ENCODE measurements at places on chromosomes 7 and 10.

DNA sequence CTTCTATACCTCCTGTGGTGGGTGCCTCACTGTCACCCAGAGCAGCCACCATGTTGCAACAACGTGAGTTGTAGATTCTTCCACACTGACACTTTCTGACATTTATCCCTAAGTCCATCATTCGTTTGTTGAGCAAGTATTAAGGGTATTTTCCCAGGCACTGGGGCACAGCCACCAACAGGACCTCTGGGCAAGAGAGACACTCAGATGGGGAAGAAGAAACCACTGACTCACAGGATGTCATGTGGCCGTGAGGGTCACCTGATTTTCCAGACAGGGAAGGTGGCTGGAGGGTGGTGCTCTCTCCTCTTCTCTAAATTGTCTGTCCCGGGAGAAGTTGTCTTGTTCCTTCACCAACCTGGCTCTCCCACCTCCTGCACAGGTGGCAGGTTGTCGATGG, 51.7 kb upstream of the PPIF start:
- no peak for DNase-seq

DNA sequence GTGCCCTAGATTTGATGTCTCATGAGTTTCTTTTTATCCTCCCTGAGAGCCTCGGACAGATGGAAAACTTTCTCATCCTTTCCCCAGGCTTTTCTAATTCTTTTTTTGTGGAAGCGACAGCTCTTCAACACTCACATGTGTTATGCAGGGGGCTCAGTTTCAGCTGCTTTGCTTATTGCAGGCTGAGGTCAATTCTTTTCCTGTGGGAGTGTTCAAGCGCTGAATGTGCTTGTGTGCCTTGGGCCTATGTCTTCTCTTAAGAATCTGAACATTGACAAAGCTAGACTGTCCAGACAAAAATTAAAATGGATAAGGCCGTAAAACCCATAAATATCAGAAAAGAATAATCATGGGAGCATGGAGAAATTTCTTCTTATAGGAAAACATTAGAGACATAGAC, 125.2 kb upstream of the STEAP4 start:
- no peak for DNase-seq

DNA sequence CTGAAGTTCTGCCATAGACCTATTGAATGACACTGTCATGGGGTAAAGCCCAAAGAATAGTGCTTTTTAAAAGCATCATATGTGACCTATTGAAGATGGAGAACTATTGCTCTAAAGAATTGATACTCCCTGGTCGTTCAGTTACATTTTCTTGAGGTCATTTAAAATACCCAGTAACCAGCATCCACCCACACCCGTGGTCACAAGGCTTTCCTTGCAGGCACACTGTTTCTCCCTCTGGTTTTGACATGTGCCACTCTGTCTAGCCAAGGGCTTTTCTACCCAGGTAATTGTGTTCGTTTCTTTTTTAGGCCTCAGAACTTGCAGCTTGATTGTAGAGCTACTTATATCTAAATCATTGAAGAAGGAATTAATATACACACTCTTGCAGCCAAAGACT, 68.3 kb upstream of the LYZL2 start:
- DNase-seq = no peak

GRCh38 chr7:35736725-35737124, 41.8 kb upstream of the HERPUD2 start:
- DNase-seq = no peak

DNA sequence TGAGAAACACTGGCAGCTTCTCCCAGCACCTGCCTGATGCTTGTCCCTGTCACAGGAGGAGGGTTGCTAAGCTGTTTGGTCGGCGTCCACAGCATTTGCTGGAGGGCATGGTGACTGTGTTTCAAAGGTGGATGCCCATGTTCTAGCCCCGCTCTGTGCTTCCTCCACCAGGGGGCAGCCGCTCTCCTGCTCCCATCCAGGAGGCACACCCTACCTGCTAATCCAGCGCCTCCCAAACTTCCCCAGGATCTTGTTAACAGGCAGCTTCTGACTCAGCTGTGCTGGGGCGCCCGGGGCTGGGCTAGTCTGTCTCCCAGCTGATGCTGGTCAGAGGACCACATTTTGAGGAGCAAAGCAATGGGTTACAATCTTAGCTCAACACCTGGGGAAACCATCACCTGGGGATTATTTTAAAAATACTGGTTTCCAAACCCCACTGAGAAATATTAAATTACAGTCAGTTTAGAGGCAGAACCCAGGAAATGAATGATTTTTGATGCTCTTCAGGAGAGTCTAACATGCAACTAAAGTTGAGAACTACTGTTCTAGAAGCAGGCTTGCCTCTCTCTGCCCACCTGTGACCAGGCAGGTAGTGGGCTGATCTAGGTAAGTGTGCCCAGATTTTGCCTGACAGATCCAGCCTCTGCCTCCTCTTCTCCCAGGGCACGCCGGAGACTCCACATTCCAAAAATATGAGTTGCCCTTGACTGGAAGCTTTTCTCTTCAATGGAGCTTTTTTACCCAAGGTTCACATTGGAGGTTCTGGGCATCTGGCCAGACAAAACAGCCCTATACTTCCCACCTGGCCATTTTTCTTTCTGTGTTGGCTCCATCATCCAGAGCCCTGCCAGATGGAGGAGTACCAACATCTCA, 92.7 kb upstream of the GPR26 start:
- peak; percentile 13 for DNase-seq

DNA sequence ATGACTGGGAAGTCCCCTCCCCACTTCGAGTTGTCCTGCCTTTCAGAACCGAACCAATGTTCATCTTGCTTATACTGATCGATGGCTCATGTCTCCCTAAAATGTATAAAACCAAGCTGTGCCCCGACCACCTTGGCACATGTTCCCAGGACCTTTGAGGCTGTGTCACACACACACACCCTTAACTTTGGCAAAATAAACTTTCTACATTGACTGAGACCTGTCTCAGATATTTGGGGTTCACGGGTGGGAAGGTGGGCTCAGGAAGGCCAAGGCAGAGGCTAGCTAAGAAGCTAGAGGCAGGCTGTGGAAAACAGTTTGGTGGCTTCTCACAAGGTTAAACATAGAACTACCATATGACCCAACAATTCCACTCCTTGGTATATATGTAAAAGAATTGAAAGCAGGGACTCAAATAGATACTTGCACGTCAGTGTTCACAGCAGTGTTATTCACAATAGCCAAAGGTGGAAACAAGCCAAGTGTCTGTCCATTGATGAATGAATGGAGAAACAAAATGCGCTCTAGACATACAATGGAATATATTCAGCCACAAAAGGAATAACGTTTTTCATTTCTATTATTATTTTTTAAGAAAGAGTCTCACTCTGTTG, 15.4 kb downstream of the PRF1 start:
- no peak for DNase-seq

- no peak for DNase-seq
These were observed 35.3 kb downstream of the CAPZA2 start for GRCh38 chr7:116897661-116898060.

DNA sequence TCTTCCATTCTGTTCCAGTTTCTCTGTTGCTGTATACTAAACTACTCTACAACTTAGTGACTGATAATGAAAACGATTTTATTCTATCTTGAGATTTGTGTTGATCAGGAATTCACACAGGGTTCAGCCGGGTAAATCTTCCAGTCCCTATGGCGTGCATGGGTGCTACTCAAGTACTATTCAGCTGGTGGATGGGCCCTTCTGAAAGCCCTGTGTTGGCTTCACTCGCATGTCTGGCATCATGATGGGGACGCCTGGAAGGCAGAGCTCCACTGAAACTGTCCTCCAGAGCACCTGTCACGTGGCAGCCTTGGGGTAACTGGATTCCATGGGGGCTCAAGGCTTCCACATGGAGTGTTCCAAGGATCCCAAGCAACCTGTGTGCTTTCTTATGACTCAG, 86.0 kb upstream of the ZMIZ1 start:
- DNase-seq = no peak

DNA sequence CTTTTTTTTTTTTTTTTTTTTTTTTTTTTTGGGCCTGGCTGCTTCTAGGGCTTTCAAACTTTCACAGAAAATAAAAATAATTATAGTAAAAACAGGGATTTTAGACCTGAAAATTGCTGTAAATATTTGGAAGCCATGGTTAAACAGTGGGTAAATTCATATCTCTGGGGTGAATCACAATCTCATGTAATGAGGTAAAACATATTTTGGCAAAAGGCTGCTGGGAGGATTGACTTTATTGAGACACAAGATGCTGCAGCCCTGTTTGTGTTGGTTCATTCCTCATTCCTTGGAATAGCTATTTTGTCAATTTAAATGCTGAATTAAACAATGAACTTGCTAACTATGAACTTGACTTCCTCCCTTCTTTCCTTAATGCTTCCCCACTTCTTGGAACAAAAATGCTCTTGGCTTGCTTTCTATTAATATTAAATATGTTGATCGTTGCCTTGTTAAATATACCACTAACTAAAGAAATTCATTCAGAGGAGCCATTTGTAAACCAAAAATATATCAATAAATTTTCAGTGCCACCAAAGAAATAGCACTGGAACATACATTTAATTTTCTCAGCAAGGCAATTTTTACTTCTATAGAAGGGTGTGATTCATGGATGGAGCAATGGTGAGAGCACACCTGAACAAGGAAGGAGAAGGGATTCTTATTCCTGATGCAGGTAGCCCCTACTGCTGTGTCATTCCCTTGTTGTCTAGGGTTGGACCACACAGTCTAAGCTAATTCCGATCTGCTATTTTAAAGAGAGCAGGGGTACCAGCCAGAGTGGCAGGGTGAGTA, 24.6 kb downstream of the AGK start:
- DNase-seq = peak; percentile 8

DNA sequence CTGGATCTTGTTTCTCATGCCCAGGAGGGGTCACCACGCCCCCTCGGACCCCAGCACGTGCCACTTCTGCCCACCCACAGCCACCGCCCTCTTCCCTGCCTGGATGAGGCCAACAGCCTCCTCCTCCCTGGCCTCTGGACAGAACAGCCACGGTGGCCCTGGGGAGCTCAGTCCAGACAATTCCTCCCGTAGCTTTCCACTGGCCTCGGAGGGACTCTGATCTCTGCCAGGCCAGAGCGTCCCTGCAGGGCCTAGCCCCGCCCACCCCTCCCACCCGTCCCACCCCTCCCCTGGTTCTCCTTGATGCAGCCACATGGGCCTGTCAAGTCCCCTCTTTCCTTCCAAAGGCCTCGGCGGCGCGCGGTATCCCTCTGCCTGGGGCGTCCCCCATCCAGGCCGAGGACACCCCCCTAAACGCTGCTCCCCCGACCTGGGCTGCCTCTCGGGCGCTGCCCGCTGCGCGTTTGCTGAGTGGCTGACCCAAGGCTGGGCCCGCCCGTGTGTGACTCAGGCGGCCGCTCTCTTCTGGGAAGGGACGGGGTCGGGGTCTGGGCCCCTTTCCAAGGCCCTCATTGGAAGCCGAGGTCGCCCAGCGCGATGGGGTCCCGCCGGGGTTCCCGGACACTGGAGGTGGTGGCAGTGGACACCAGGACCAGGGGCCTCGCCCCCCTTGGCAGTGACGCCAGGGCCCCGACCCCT, 557 bp downstream of the TMEM120A start:
- peak; percentile 28 for DNase-seq

- no peak for DNase-seq
These were observed 70.4 kb downstream of the INPP5A start for GRCh38 chr10:132607961-132608495.

- no peak for DNase-seq
These were observed 2.3 kb downstream of the DNTT start for GRCh38 chr10:96306516-96306915.

- DNase-seq = peak; percentile 13
These were observed 603.2 kb downstream of the LRMDA start for GRCh38 chr10:76034353-76035205.

GRCh38 chr10:123295644-123296043, 141.4 kb downstream of the BUB3 start:
- no peak for DNase-seq

GRCh38 chr10:77201135-77202106, 436.2 kb downstream of the KCNMA1 start:
- peak; percentile 65 for DNase-seq

- no peak for DNase-seq
These were observed 43.3 kb upstream of the ITGA8 start for GRCh38 chr10:15763006-15763405.

- peak; percentile 11 for DNase-seq
These were observed 255.6 kb downstream of the OTUD1 start for GRCh38 chr10:23694446-23694920.

DNA sequence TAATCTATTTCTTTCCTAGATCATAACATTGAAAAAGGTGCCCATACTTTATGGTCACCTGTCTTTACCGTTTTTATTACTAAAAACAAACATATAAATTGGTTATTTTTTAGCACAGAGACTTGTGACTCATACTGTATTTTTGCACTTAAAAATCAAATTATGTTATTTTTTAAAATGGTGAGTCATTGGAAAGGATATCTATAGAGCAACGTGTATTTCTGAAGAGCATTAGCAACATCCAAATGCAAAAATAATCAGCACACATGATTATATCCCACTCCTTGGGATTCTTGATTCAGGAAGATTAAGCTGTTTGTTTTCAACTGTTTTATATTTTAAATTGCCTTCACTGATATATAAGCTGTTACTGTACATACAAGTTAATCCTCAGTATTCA, 40.7 kb upstream of the FMC1 start:
- no peak for DNase-seq

DNA sequence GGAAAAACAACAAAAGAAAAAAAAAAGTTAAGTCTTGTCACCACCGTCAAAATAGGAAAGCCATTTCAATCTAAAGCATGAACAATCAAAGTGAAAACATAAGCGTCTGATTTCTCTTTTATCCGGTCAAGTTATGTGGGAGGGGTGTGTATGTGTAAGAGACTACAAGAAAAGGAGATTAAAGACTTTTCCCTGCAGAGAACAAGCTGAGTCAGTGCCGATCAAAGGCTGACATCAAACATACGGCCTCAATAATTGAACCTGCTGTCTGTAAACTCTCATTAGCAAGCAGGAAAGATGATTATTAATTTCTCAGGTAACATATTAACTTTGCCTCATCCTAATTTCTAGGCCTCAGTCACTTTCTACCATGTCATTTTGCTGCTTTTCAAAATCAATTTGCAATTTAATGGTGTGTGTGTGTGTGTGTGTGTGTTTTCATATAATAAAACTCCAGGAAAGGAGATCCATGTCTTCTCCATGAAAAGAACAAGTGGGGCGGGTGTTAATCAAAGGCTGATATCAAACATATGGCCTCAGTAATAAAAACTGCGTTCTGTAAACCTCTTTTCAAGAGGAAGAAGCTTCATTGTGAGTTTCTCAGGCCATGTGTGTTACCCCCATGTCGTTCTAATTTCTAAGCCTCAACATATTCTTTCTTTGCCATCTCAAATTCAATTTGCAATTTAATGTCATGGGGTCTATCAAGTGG, 649.1 kb upstream of the SORCS1 start:
- DNase-seq = no peak

DNA sequence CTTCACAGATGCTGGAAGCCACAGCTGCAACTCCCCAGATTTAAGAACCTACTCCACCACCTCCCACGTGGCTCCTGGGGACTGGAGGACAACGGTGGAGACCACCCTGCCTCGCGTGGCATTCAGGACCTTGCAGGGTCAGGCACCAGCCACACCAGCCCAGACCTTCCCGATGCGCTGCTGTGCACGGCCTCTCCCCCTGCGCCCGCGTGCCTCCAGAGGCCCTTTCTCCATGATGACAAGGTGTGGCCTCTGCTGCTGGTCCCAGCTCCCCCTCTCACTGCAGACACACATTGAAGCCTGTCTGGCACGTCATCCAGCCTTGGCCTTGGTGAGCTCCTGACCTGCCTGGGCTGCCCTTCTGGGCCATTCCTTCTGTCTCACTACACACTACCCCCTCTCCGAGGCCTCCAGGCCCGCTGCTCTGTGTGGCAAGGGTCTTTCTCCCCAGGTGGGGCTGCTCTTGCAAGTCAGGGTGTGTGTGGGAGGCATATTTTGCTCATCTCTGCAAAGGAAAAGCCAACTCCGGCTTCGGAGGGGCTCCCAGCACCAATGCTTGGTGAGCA, 254.8 kb downstream of the MAD1L1 start:
- DNase-seq = no peak
